ENCODE measurements at places on chromosomes 7 and 10. TPM values are rescaled to one million over a fixed set of nuclear protein-coding genes. Genes with fewer than 3 reads are reported as not detected.

GRCh38 chr10:72340510-72341261, 14.0 kb downstream of the DNAJB12 start:
- DNase-seq, result peak; percentile 66

- DNase-seq, result no peak
Observed at GRCh38 chr7:19442016-19442785, 266.6 kb downstream of the POLR1F start.

ZNF789 gene
- 9.8 TPM for total RNA-seq

- DNase-seq, result no peak
Observed at GRCh38 chr7:98199131-98199530, 12.1 kb upstream of the BHLHA15 start.

TNPO3 gene
- 56.2 TPM for total RNA-seq

STRIP2 gene
- 0.54 TPM for total RNA-seq

- no peak for DNase-seq
Observed at GRCh38 chr7:84666651-84667050, 472.1 kb upstream of the SEMA3A start.

GRCh38 chr10:68251625-68252495, 19.9 kb upstream of the ATOH7 start:
- no peak for DNase-seq

KLF14 gene
- not detected for total RNA-seq

DNA sequence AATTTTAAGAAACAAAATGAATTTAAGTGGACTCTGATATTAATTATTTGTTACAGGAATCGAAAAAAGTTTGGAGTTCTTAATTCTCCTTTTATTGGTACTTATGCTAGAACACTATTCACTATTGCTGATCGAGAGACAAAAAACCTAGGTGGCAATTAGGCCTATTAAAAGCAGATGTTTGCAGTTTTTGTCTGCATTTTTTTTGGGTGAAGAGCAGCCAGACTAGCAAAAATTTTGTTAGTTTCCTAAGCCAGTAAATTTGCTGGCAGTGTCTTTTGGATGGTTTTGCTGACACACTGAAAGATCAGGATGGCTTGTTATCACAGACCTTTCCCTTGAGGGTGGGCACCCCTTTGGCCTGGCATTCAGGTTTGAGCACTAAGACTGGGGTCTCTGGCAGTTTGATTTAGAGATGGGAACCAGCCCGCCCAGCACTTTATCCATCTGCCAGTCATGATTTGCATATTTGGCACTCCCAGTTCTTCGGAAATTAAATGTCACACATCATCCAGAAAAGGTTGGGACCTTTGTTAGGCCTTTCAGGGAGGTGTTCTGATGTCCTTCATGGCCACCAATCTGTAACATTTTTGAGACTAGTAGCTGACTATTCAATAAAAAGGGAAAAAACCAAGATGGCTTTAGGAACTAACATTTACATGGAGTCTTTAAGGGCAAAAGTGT, 57.3 kb downstream of the INPP5F start:
- no peak for DNase-seq

GRCh38 chr7:135708041-135708440, 19.9 kb downstream of the SLC13A4 start:
- DNase-seq, result no peak

- peak; percentile 28 for DNase-seq
Observed at GRCh38 chr10:110005719-110006118, 2.1 kb upstream of the ADD3 start.

DNA sequence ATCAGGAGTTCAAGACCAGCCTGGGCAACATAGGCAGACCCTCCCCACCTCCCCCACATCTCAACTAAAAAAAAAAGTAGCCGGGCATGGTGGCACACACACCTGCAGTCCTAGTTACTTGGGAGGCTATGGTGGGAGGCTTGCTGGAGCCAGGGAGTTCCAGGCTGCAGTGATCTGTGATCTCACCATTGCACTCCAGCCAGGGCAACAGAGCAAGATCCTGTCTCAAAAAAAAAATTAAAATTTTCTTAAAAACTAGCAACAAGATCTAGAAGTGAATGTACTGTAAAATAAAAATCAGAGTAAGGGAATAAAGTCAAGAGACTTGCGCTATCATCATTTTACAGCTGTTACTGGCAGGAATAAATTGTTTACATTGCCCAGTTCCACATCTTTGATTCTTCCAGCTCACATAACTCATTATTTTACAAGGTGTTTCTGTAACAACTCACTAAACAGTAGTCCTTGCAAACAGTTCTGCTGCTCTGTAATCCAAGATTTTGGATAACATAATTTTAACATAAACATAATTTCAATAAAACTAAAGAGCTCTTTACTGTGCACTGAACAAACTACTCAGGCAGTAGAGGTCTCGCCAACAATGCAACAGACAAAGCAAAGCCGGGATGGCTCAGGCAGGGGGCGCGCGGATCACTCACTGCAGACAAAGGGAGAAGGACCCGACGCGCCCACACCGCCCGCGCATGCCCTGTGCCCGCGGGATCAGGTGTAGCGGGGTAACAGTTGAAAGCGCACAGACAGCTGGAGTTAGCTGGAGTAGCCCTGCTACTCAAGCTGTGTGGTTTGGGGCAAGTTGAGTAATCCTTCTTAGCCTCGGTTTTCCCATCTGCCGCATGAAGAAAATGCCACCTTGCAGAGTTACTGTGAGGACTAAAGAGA, 73.3 kb upstream of the NFE2L3 start:
- peak; percentile 67 for DNase-seq

Data from thyroid gland (tissue), 4 donors.